ENCODE measurements at places on chromosomes 6 and 20. TPM values are rescaled to one million over a fixed set of nuclear protein-coding genes. Genes with fewer than 3 reads are reported as not detected.

The GNMT gene
- 1.2 TPM for total RNA-seq

- no peaks in the 10 kb centered on the region for H3K4me1 ChIP-seq
- no peaks in the 10 kb centered on the region for H3K36me3 ChIP-seq
- no peaks in the 10 kb centered on the region for H3K27me3 ChIP-seq
- DNase-seq, result peak; percentile 99
Measured at GRCh38 chr20:35616465-35617396, 1.1 kb downstream of the SPAG4 start.

The MUCL3 gene
- total RNA-seq, result not detected

GRCh38 chr6:79833264-79833963 lies 113.9 kb downstream of the ELOVL4 start:
- H3K4me3 ChIP-seq, result no peak overlapping the region
- DNase-seq, result no peak
- H3K27me3 ChIP-seq, result no peaks in the 10 kb centered on the region
- no peaks in the 10 kb centered on the region for H3K36me3 ChIP-seq
